ENCODE measurements at places on chromosomes 12 and 14. TPM values are rescaled to one million over a fixed set of nuclear protein-coding genes. Genes with fewer than 3 reads are reported as not detected.

DNA sequence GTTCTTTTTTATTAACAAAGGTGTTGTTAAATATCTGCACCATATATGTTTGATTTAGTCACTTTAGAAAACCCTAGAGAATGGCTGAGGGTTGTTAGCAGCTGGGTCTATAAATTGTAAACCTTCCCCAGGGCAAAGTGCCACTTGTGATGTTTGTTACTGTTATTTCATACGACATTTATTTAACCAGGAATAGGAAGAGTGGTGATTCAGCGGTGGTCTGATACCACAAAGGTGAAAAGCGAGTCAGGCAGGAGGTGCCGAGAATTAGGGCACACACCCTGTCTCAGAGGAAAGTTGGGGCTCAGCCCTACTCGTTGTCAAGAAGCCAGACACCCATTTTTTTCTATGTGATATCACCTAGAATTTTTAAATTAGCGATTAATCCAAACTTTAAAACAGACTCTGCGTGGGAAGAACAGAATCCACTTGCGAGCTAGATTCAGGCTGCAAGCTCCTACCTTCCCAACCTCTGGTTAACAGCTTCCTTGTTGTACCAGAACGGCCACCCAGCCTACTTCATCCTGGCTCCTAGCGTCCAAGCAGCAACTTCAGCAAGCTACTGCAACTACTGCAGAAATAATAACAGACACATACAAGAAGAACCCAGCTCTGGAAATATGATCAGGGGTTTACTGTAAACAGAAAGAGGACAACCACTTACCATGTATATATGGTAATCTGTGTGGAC lies 126.7 kb downstream of the TMEM132D start:
- no peak for DNase-seq

DNA sequence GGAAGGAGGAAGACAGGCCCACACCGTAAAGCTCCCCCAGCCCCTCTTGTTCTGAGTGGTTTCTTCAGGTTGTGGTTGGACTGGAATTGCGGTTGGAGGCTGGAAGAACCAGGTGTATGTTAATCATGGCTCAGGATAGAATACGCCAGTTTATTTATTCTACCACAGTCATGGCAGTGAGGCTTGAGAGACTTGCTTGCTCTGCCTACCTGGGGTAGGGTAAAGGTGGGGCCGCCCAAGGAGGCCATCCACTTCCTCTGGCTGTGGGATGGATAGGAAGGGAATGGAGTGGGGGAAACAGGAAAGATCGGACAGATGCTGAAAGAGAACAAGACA lies 8.1 kb downstream of the SHMT2 start:
- no peak for DNase-seq

DNA sequence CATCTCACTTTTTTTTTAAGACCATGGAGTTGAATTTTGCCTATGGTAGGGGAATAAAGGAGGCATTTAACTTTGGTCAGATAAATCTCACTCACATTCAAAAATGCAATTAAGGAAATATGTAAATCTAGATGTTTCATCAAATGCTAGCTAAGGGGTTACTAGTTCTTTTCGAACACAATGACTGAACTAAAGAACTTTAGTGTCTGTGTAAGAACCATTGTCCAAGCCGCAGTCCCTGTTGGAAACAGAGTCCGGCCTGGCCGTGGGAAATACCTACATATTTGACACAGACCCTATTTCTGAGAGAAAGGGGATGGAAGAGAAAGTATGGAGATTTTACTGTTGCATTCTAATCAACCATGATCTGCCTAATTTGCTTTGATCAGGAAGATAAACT lies 17.4 kb downstream of the LGR5 start:
- no peak for DNase-seq

The ADAMTS20 gene
- total RNA-seq, result not detected

DNA sequence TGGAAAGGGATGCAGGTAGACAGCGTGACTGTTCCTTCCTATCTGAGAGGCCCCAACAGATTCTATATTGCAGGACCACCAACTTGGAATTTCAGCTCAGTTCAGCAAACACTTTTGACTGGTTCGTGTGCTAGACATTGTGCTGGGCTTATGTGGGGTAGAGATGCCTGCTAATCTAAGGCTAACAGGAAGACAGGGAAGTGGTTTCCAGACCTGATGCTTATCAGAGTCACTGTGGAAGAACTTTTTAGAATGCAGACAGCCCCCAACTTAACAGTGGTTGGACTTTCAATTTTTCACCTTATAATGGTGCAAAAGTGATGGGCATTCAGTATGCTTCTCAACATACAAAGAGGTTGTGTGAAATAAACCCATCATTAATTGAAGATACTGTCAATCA lies 32.2 kb downstream of the NTF3 start:
- no peak for DNase-seq

The E2F7 gene
- 20.8 TPM for total RNA-seq

GRCh38 chr12:7479771-7480170 lies 23.8 kb downstream of the CD163 start:
- peak; percentile 17 for DNase-seq

GRCh38 chr14:31428011-31428410 lies 7.7 kb upstream of the HEATR5A start:
- no peak for DNase-seq

The SLC4A8 gene
- total RNA-seq, result 0.95 TPM

Measured in foreskin keratinocyte (primary cell).